Stimulated activated effector memory CD8-positive, alpha-beta T cell treated with anti-CD3 and anti-CD28 coated beads, Interleukin-12 subunit alpha, Interleukin-12 subunit beta, amount 100 ng/mL, for 72 hours (primary cell): ENCODE measurements at places on chromosomes 4 and X.

GRCh38 chrX:154367474-154368308 lies 6.7 kb downstream of the FLNA start:
- no peak for DNase-seq

GRCh38 chr4:101710806-101711205 lies 79.7 kb upstream of the BANK1 start:
- no peak for DNase-seq

- no peak for DNase-seq
Measured at GRCh38 chr4:140130677-140131076, 23.3 kb downstream of the MAML3 start.

- DNase-seq: no peak
Measured at GRCh38 chrX:27391623-27392022, 71.5 kb downstream of the PPP4R3C start.

- DNase-seq: no peak
Measured at GRCh38 chr4:27084685-27085361, 224.2 kb downstream of the STIM2 start.

GRCh38 chrX:47814851-47815250 lies 21.9 kb upstream of the ZNF81 start:
- no peak for DNase-seq

DNA sequence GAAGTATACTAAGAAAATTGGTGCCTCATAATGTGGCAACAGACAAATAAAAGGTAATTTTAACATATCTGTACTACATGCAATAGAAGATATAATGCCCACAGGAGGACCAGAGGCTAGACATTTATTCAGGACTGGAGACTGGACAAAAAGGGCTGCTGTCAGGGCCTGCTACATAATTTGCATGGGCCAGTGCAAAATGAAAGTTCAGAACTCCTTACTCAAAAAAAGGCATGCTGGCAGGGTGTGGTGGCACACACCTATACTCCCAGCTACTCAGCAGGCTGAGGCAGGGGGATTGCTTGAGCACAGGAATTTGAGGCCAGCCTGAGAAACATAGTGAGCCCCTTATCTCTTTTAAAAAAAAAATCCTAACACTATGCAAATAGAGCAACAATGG lies 12.4 kb upstream of the MAOA start:
- DNase-seq: no peak

- DNase-seq: no peak
Measured at GRCh38 chr4:75821966-75822365, 80.3 kb downstream of the PPEF2 start.
